NCI-H446 treated with DMSO at 0.1 percent for 48 hours (cell line): ENCODE measurements at places on chromosomes 16 and 17.
A peak's percentile ranks its signal among the peaks of the same experiment; 100 is the strongest.

GRCh38 chr17:49997773-49998703 lies 3.0 kb upstream of the DLX3 start:
- peak; percentile 61 for DNase-seq

- no peak for DNase-seq
Measured at GRCh38 chr17:75652934-75653549, 13.9 kb downstream of the RECQL5 start.

- no peak for DNase-seq
Measured at GRCh38 chr17:37276475-37276874, 99.3 kb upstream of the C17orf78 start.

DNA sequence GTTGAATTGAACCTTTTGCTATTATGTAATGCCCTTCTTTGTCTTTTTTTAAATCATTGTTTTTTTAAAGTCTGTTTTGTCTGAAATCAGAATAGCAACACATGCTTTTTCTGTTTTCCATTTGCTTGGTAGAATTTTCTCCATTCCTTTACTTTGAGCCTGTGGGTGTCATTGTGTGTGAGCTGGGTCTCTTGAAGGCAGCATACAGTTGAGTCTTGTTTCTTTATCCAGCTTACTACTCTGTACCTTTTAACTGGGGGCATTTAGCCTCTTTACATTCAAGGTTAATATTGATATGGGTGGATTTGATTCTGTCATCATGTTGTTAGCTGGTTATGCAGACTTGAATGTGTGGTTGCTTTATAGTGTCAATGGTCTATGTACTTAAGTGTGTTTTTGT lies 292.0 kb downstream of the MAP2K4 start:
- no peak for DNase-seq

- DNase-seq = no peak
Measured at GRCh38 chr16:66194866-66195265, 171.6 kb upstream of the CDH5 start.

- no peak for DNase-seq
Measured at GRCh38 chr17:15171167-15172047, 93.7 kb downstream of the PMP22 start.

DNA sequence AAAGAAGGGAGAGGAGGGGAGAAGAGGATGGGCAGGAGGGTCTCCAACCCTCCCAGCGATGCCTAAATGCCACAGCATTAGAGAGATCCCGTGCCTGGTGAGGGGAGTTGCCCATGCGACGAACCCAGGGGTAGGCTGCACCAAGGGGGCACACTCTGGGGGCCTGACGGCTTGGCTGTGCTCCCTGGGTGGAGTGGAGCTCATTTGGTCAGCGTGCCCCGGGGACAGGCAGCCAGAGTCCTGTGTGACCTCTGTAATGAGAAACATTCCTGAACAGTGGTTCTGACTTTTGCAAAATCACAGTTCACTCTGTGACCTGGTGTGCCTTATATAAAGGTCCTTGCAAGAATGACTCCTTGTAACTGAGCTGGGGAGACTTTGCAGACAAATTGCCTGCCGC lies 205.0 kb upstream of the N4BP1 start:
- no peak for DNase-seq

GRCh38 chr17:60173304-60173819 lies 23.6 kb downstream of the CA4 start:
- no peak for DNase-seq

DNA sequence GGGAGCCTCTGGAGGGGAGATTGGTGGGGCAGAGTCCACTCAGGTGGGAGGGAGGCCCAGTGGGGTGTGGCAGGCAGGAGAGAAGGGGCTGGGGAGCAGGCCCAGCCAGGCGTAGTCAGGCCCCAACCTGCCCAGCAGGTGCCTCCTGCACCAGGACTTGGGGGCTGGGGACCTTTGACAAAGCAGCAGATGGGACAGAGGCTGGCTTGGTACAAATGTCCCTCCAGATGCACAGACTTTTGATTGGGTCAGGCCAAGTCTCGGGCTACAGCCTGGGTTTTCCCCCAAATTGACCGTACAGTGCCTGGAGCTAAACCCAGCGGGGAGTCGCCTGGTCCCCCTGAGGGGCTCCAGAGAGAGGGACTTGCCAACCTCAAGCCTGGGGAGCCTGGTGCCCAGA lies 411 bp downstream of the GGT6 start:
- DNase-seq = no peak

GRCh38 chr16:27748868-27749546 lies 199.1 kb downstream of the KATNIP start:
- DNase-seq = no peak

DNA sequence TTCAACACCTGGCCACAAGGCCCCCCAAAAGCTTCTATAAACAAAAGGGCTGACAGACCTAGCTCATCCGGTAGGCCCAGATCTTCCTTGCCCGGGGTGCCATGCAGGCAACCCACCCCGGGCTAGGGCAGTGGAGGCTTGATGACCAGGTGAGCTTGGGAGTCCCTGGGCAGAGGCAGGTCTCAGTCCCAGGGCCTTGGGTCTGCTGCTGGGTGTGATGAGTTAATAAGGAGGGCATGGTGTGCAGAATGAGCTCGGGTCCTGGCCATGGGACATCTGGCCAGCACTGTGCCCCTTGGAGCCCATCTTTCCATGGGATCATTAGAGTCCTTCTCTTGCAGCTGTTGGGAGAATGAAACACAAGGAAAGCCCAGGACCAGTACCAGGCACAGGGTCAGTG lies 20.2 kb upstream of the MPRIP start:
- no peak for DNase-seq

DNA sequence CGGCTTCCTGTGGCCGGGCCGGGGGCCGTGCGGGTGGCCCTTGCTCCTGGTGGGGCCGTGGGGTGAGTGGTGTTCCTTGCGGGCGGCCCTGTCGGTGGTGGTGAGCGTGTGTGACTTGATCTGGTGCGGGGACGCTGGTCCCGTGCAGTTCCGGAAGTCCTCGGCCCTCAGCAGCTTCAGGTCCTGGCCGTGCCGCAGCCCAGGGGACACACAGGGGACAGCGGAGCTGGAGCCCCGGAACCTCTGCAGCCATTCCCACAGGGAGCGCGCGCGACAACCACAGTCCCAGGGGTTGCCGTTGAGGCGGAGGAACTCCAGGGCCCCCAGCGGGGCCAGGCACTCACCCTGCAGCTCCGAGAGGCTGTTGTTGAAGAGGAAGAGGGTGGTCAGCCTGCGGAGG lies 88.4 kb downstream of the RTN4RL1 start:
- no peak for DNase-seq

- no peak for DNase-seq
Measured at GRCh38 chr16:85752511-85753420, 1.9 kb upstream of the C16orf74 start.

DNA sequence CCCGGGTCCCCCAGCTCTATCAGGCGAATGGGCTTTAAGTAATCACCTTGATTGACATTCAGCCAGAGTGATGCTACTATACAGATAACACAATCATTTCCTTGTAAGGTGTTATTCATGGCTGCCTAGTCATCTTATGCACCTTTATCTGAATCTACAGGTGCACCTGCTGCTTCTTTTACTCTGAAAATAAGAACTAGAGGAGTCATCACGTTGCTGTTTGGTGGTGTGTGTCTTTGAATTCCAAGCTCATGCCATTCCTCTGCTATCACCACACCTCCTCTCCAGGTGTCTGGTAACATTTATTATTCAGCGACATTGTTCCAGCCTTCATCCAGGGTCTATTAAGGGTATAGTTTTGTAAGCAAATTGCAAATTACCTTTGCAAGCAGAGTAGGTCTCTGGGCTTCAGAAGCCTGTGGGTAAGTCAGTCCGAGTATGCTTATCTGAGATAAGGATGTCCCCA lies 51.9 kb downstream of the NOS2 start:
- DNase-seq = no peak

DNA sequence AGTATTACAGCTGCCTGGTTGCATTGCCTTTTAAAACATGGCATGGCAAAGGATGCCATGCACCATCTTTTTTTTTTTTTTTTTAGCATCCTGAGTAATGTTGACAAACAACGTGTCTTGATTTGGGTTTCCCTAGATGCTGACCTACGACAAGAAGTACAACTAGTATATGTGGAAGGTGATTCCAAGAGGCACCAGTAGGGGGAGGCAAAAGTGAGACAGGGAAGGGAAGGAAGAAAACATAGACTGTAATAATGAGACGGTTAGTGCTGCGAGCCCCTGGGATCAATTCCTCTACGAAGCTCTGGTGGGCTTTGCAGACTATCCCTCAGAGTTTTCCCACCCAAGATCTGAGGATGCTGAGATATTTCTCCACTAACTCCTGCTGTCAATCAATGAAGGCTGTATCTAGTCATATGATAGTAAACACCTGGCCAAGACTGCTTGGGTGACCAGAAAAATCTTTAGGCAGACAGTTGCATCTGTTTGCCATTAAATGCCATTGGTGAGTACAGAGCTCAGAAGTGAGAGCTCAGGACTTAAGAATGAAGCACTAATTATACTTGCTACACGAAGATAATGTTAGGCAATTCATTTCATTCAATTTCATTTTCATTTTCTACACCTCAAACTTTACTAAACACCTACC lies 458.6 kb upstream of the GOT2 start:
- no peak for DNase-seq

GRCh38 chr17:40730970-40731369 lies 24.2 kb downstream of the KRT25 start:
- DNase-seq = no peak

DNA sequence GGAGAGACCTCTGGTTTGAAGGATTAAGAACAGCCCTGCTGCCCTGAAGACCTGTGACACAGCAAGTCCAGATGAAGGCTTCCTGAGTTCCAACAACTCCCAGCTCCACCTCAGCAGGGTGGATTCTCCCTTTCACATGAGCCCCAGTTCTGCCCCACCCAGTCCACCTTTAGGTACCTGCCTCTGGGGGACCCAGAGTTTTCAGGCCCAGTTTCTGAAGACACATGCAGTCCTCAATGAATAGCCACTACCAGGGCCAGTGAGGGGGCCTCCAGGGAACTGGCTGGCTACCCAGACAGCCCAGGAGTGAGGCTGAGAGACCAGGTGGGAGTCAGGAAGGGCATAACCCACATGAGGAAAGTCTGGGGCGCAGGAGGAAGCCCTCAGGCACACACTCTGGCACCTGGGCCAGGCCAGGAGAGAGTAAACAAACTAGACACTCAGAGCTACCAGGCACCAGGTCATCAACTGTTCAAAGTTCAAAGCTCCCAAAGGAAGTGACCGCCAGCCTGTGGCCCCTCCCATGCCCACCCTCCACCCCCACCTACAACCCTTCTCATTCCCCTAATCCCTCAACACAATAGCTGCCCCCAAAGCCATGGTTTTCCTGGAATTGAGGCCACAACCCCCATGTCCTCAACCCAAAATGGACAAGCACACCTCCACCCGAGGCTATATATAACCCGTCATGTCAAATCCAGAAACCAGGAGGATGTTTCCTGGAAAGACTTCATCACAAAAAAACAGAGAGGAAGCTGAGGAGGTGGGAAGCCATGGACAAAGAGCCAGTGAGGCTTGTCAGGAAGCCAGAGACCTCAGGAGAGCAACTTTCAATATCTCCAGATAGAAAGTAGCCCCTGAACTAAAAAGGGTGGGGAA lies 2.1 kb downstream of the MYO18A start:
- no peak for DNase-seq

- DNase-seq = peak; percentile 74
Measured at GRCh38 chr17:7294614-7295153, at the start of gene YBX2. YBX2 (minus strand) TSS chr17:7294639; CDS start chr17:7294500, 139 bp downstream.

GRCh38 chr16:80614908-80615671 lies 74.3 kb downstream of the DYNLRB2 start:
- no peak for DNase-seq

- DNase-seq = no peak
Measured at GRCh38 chr17:73369111-73369521, 57.3 kb upstream of the CDC42EP4 start.

DNA sequence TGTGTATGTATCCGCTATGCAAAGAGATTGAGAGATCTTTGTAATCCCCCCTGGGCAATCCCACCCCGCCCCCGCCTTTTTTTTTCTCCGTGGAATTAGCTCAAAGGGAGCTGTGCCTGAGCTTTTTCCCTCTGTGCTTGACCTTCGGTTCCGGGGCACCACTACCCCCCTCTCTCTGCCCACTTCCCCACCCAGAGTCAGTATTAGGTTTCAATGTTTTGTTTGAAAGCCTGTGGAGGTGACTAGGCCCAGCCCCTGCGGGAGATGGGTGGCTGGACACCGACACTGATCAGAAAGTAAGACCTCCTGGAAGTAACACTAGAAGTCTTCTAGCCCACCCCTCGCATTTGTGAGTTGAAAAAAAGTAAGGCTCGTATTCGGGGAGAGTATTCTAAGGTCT lies 7.0 kb downstream of the CBLN1 start:
- no peak for DNase-seq

- DNase-seq = no peak
Measured at GRCh38 chr16:57629516-57630406, 1.3 kb downstream of the ADGRG1 start.

DNA sequence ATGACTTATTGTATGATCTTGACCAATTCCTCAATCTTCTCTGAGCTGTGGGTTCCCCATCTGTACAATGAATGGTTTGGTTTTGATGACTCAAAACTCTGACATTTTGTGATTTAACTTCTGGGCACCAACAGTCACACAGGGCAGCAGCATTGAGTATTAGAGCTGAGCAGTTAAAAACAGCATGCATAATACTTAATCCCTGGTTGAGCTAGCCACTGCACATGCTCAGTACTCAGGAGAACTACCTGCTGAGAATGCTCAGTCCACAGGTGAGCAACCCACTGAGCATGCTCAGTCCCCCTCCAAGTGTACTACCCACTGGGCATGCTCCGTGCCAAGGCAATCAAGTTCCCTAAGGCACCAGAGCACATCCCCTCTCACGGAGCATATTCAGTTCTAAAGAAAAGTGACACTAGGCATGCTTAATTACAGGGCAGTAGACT lies 68.7 kb downstream of the AIPL1 start:
- DNase-seq = no peak

- no peak for DNase-seq
Measured at GRCh38 chr16:56603589-56603988, 4.8 kb upstream of the MT2A start.

DNA sequence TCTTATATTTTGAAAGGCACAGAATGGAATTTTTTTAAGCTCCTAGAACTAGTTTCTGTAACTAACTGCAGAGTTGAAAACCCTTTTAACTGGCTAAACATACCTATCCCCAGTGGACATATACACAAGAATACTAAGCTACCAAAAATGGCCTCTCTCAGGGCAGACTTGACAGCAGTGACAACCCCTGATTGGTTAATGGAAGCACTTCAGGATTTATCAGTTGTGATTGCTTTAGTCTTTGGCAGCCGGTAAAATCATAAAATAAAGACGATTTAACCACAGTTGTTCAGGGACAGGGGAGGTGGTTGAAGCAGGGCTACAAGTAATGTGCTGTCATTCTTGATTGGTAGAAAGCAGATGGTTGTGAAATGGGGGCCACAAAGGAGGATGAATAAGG lies 452.0 kb upstream of the SOX9 start:
- DNase-seq = no peak

GRCh38 chr16:51201604-51202003 lies 50.5 kb upstream of the SALL1 start:
- no peak for DNase-seq

GRCh38 chr17:15998031-15998562 lies 1.4 kb downstream of the ZSWIM7 start:
- DNase-seq = no peak

GRCh38 chr17:20981046-20981920 lies 61.5 kb downstream of the USP22 start:
- no peak for DNase-seq

GRCh38 chr16:52721331-52721730 lies 174.4 kb upstream of the TOX3 start:
- no peak for DNase-seq

GRCh38 chr17:4908301-4908700 lies 5.4 kb upstream of the CHRNE start:
- DNase-seq = no peak
